ENCODE measurements at places on chromosomes 6 and 20.

DNA sequence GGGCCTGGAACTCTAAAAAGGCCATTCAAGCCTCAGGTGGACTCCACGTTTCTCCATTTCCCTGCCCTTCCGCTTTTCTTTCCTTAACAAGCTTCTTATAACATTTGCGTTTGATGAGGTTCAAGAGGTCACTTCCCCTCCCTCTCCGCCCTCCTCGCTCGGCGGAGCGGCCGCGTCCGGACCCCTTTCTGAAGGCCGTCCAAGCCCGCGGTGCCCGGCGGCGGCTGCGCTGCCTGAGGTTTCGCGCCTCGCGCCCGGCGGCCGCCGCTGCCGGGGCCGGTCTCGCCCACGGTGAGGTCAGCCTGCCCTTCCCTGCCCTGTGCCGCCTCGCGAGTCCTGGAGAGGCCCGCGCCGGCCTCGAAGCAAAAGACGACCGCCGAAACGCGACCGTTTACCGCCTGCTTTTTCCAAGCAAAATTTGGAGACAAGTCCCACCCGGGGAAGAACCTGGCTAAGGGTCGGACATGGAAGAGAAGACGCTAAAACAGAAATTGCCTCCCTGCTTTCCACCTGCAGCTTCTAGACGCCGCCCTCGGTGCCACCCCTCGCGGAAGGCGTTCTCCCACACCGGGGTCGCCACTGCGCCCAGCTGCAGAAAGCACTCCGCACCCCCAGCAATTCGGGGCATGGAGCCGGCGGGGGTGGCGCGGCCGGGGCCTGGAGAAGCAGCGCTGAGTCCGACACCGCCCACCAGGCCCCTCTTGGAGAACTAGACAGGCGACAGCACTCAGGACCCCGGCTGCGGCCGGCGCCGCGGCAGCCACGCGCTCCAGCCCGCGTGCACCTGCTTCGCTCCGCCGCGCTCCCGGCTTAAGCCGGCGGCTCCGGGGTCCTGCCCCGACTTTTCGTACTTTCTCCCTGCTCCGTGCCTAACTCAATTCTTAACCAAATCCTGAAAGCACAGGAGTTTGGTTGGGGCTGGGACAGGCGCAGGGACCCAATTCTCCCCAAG, 11.0 kb upstream of the FOXF2 start:
- no peak for DNase-seq

DNA sequence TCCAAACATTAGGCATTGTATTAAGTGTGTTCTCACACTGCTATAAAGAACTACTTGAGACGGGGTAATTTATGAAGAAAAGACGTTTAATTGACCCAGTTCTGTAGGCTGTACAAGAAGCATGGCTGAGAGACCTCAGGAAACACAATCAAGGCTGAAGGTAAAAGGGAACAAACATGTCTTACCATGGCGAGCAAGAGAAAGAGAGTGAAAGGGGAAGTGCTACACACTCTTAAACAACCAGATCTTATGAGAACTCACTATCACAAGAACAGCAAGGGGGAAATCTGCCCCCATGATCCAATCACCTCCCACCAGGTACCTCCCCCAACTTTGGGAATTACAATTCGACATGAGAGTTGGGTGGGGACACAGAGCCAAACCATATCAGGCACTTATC, 86.6 kb upstream of the TOP1 start:
- DNase-seq: no peak

- no peak for DNase-seq
Measured at GRCh38 chr20:15867899-15868298, 705.3 kb downstream of the KIF16B start.

GRCh38 chr6:137866200-137866913, 702 bp upstream of the TNFAIP3 start:
- DNase-seq: no peak
